ENCODE measurements at places on chromosomes 1 and 21. TPM values are rescaled to one million over a fixed set of nuclear protein-coding genes. Genes with fewer than 3 reads are reported as not detected.

DNA sequence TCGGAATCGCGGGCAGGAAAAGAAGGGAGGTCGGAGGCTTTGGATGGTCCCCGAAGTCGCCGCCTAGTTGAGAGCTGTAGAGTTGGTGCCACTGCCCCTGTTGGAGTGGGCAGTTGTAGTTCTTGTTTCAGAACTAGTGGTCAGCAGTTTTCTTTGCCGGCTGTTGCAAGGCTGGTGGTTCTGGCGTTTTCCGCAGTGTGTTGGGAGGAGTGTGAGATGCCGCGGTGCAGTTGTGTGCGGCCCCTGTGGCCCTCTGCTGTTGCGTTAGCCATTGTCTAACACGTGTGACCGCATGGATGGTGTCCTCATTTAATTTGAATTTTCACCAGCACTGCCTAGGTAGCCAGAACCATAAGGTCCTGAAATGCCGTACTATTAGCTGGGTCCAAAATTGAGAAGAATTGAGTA lies 1.4 kb downstream of the ARF1 start:
- peak; percentile 37 for DNase-seq
- H3K27me3 ChIP-seq, result no peaks in the 10 kb centered on the region
- peaks cover 52% of the 10 kb centered on the region for H3K4me1 ChIP-seq
- no peaks in the 10 kb centered on the region for H3K36me3 ChIP-seq

- H3K4me3 ChIP-seq, result no peak overlapping the region
- peaks cover 13% of the 10 kb centered on the region for H3K36me3 ChIP-seq
- H3K27me3 ChIP-seq, result no peaks in the 10 kb centered on the region
- no peak for DNase-seq
- no peaks in the 10 kb centered on the region for H3K4me1 ChIP-seq
- no peak overlapping the region for H3K27ac ChIP-seq
Observed at GRCh38 chr1:230248016-230248888, 177.9 kb downstream of the PGBD5 start.

DNA sequence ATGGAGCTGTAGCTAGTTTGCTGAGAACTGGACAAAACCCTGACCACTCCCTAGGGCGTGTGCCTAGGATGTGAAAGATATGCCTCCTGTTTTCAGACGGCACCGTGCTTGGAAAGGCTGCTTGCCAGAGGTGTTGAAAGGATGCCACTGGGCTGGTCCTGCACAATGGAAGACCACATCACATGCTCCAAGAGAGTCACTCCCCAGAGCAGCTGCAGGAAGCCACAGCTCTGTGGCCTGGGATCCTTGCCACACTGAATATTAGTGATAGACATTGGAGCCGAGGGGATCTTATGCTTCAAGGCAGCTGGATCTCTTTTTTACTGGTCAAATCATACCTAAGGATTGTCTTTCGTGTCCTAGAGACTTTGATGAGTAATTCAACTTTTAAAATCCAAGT lies 6.6 kb upstream of the APP start:
- no peak overlapping the region for H3K27ac ChIP-seq
- DNase-seq, result no peak
- no peaks in the 10 kb centered on the region for H3K36me3 ChIP-seq
- no peaks in the 10 kb centered on the region for H3K4me1 ChIP-seq

DNA sequence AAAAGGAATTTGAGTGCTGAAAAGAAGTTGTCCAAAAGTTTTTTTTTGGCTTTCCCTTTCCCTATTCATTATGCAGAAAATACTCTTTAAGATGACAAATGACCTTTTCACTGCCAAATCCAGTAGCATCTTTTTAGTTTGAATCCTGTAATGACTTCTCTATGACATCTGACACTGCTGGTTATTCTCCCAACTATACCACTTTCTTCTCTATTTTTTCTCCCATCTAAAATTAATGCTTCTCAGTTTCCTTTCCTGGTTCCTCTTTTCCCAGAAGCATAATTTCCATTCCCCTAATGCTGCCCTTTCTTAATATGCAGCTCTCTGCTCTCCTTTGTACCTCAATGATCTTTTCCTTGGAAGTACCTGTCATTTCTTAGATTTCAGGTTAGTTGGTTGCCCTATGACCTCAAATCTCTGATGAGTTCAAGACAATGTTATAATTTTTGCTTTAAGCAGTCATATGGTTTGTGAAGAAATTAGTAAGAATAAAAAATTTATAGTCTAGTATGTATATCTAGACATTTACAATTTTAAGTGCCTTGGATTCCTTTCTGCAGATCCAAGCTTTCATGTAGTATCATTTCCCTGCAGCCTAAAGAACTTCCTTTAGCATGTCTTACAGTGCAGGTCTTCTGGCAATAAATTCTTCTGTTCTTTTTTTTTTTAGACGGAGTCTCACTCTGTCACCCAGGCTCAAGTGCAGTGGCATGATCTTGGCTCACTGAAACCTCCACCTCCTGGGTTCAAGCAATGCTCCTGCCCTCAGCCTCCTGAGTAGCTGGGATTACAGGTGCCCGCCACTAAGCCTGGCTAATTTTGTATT lies 150.8 kb downstream of the CDC42BPA start:
- no peaks in the 10 kb centered on the region for H3K36me3 ChIP-seq
- no peak overlapping the region for H3K4me3 ChIP-seq
- H3K4me1 ChIP-seq, result no peaks in the 10 kb centered on the region
- DNase-seq, result no peak
- no peaks in the 10 kb centered on the region for H3K27me3 ChIP-seq
- H3K27ac ChIP-seq, result no peak overlapping the region

DNA sequence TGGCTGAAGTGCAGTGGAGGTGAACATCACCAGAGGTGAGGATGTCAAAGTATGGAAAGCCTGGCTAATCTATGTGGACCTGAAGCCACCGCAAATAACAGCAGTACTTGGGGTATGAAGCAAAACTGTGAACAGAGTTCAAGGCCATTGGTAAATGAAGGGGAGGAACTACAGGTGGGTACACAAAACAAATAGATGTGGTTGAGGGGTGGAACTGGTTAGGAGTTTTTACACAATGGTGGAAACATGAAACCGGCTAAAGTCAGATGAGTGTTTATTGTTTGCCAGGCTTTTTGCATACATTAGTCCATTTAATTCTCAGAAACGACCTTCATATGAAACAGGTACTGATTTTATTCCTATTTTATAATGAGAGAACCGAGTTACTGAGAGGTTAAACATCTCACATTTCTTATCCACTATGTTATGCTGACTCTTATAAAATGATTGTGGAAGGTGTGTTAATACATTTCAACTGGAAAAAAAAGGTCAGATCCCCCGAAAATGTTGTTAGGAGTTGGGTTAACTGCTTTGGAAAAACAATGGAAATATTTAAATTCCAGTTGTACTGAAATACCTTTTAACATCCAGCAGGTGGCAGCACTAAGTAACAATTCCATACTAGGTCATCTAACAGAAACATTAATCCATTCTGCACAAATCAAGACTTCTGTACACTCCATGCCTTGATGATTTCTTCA lies 44.3 kb upstream of the GTF2B start:
- no peak overlapping the region for H3K27ac ChIP-seq
- no peaks in the 10 kb centered on the region for H3K4me1 ChIP-seq
- DNase-seq, result peak; percentile 44
- no peak overlapping the region for H3K4me3 ChIP-seq
- no peaks in the 10 kb centered on the region for H3K27me3 ChIP-seq

DNA sequence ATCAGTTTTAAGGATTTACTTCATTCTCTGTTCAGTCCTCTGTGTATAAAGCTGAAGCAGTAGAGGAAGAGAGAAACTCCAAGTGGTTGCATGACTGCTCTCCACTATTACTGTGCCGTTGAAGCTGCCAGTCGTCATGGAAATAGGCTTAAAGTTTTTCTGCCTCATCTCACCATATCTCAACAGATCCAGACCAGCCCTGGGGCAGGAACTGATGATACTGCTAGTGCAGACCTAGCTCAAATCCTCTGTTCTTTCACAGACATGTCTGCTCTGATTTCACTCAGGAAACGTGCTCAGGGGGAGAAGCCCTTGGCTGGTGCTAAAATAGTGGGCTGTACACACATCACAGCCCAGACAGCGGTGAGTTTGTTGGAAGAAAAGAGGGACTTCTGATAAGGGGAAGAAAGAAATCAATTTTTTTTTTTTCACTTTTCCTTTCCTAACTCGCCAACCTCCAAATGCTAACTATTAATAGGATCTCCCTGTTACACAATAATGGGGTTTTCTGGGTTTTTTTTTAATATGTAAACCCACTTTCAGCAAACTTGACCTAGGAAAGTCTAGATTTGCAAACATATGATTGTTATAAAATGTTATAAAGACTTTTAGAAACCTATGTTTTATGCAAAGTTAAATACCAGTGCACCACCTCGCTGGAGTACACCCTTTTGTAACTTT lies 22.2 kb upstream of the STRIP1 start:
- H3K36me3 ChIP-seq, result peaks cover 33% of the 10 kb centered on the region
- H3K27me3 ChIP-seq, result no peaks in the 10 kb centered on the region
- no peak for DNase-seq
- no peaks in the 10 kb centered on the region for H3K4me1 ChIP-seq
- H3K4me3 ChIP-seq, result no peak overlapping the region

The PSMB2 gene
- total RNA-seq, result 93.6 TPM

The SMIM11 gene
- total RNA-seq, result 2.9 TPM

The USP25 gene
- total RNA-seq, result 66.9 TPM

The CREB3L4 gene
- 9.9 TPM for total RNA-seq

DNA sequence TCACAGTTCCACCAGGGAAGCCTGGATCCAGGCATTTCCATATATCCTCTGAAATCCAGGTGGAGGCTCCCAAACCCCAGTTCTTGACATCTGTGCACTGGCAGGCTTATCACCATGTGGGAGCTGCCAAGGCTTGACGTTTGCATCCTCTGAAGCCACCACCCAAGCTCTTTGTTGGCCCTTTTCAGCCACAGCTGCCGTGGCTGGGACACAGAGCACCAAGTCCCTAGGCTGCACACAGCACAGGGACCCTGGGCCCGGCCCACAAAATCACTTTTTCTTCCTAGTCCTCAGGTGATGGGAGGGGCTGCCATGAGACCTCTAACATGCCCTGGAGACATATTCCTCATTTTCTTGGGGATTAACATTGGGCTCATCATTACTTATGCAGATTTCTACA lies 22.3 kb downstream of the RNPC3 start:
- H3K27ac ChIP-seq, result no peak overlapping the region
- H3K27me3 ChIP-seq, result no peaks in the 10 kb centered on the region
- no peak overlapping the region for H3K4me3 ChIP-seq
- H3K4me1 ChIP-seq, result no peaks in the 10 kb centered on the region

The C1orf52 gene
- 29.1 TPM for total RNA-seq

DNA sequence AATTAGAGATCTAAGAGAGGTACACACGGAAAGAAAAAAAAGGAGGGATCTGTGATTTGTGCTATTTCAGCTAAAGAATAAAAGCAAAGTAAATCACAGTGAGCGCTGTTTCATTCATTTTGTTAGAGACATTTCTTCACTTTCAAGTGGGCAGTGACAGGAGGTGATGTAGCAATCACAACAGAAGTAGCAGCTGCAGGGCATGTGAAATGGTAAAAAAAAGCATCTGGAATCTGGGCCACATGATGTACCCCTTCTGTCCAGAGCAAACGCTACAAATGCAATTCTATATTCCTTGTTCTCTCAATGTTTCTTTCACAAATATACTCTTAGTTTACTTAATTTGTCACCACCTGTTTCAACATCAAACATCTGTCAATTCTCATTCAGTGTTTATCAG lies 786.5 kb downstream of the LRRIQ3 start:
- H3K36me3 ChIP-seq, result no peaks in the 10 kb centered on the region
- no peak overlapping the region for H3K4me3 ChIP-seq
- DNase-seq, result no peak
- H3K4me1 ChIP-seq, result no peaks in the 10 kb centered on the region

DNA sequence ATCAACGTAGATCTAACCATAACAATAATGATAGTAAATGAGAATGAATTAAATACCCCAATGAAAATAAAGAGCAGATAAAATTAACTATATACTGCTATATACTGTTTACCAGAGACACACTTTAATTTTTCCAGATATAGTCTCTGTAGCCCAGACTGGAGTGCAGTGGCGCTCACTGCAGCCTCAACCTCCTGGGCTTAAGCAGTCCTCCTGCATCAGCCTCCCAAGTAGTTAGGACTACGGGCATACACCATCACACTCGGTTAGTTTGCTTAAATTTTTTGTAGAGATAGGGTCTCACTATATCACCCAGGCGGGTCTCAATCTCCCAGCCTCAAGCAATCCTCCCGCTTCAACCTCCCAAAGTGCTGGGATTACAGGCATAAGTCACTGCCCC lies 37.2 kb downstream of the TRIM33 start:
- peaks cover 2% of the 10 kb centered on the region for H3K4me1 ChIP-seq
- no peaks in the 10 kb centered on the region for H3K27me3 ChIP-seq
- DNase-seq, result no peak
- H3K27ac ChIP-seq, result no peak overlapping the region
- no peak overlapping the region for H3K4me3 ChIP-seq
- no peaks in the 10 kb centered on the region for H3K36me3 ChIP-seq

DNA sequence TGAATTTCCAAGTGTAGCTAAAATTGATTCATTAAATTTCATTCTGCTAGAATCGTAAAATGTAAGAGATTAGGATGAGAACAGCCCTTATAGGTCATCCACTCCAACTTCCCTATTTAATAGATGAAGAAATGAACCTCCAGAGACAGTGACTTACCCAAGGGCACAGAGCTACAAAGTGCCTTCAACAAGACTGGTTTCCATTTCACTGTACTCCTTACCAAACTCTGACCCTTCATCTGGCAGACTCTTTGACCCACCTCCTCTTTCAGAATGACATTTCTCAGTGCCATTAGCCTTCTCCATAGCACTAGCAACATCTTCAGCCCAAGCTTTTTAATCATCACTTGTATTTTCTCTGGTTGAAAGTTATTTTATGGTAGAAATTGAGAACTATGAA lies 161.3 kb downstream of the NEK7 start:
- peaks cover 2% of the 10 kb centered on the region for H3K36me3 ChIP-seq
- H3K4me3 ChIP-seq, result no peak overlapping the region
- H3K27me3 ChIP-seq, result no peaks in the 10 kb centered on the region
- peaks cover 10% of the 10 kb centered on the region for H3K4me1 ChIP-seq
- H3K27ac ChIP-seq, result no peak overlapping the region

- peaks cover 93% of the 10 kb centered on the region for H3K27me3 ChIP-seq
- no peaks in the 10 kb centered on the region for H3K36me3 ChIP-seq
- peaks cover 33% of the 10 kb centered on the region for H3K4me1 ChIP-seq
- DNase-seq, result peak; percentile 58
Observed at GRCh38 chr1:152110860-152111514, 4.3 kb downstream of the TCHH start.

GRCh38 chr1:114131526-114132220 lies 22.0 kb downstream of the SYT6 start:
- H3K4me1 ChIP-seq, result no peaks in the 10 kb centered on the region
- no peak overlapping the region for H3K4me3 ChIP-seq
- no peak overlapping the region for H3K27ac ChIP-seq
- H3K36me3 ChIP-seq, result no peaks in the 10 kb centered on the region
- H3K27me3 ChIP-seq, result peaks cover 3% of the 10 kb centered on the region

DNA sequence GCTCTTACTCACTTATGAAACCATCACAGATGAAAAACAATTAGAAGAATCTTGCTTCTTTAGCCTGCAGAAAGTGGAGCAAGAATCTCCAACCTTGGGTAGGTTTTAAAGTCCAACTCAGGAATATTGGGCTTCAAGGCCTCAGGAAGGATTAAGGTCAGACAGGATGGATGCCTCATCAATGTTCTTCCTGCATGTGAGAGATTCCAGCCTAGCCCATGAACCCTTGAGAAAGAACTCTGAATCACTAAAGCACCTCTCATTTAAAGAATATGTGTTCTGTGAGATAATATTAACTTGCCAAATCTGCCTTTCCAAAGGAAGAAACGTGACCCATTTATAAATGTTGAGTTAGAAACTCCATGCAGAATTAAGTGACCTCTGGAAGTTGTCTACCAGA lies 345.2 kb upstream of the CAMK1G start:
- no peak overlapping the region for H3K27ac ChIP-seq
- peaks cover 3% of the 10 kb centered on the region for H3K4me1 ChIP-seq
- DNase-seq, result peak; percentile 14
- no peak overlapping the region for H3K4me3 ChIP-seq

All from endothelial cell of umbilical vein (primary cell).